ENCODE measurements at places on chromosomes 1 and 21.

DNA sequence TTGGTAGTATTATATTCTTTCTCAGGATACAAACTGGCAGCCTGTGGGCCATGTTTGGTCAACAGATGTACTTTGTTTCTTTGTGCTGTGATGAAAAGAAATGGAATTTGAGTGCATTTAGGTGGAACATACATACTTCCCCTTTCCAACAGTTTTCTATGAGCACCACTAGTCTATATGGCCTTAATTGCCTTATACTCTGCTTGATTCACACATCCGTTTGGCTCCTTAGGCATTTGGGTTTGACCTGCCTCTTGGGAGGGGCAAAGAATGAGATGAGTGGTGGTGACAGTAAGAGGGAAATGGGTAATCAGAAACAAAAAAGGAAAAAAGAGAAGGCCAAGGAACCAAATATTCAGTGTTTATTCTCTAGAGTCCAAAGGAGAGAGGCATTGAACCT is 17.0 kb downstream of the CFAP126 start:
- no peak for DNase-seq

DNA sequence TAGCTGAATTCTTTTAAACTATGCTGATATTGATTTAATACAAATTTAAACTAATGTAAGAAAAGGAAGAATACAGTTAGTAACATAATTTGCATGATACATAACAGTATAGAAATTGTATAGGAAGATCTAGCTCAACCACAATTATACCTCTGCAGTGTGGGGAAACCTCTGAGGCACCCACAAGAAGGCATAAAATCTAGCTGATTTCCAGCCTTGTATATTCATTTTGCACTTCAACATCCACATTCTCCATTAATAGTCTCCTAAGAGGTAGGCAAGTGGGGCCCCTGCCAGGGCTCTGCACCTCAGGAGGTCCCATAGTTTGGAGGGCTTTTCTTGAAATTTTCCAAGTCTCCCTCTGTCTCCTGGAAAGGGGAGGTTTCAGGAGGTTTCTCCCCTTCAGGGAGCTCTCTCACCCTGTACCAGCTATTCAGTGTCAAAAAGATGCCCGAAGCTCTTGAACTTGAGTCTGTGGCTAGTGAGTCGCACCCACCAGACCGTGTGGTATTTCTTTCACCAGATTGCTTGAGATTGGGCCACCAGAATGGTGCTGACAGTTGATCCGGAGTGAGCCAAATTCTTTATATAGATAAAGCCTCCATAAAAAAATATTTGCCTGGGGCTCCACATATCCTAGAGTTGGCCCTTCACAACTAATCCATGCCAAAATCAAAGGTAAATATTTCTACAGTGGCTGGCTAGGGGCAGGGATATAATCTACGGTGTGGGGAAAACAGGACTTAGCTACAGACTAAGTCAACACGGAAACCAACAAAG is 108.2 kb downstream of the TIAM1 start:
- peak; percentile 7 for DNase-seq

GRCh38 chr1:51422367-51423072 is 92.2 kb upstream of the TTC39A start:
- no peak for DNase-seq

GRCh38 chr1:10796029-10796944 is at the start of gene CASZ1:
CASZ1 (minus strand) TSS chr1:10796646; CDS start chr1:10693889, 102,757 bp downstream.
- DNase-seq, result peak; percentile 24

DNA sequence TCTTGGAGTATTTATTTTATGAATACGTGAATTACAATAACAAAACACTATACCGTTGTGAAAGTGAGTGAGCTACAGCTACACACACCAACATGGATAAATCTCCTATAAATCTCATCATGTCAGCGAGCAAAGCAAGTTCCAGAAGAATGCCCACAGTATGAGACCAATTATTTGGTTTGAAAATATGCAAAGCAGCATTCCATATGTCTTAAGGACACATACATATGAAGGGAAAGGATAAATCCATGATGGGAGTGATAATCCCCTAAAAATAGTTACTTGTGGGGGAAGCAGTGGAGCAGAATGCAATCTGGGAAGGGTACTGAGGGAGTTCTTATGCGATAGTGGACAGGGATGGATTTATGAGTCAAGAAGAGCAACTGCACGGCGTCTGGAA is 261.3 kb downstream of the DISC1 start:
- no peak for DNase-seq

- DNase-seq, result no peak
Measured at GRCh38 chr1:218991089-218991488, 182.6 kb upstream of the LYPLAL1 start.

GRCh38 chr1:212987702-212988322 is 27.9 kb downstream of the ANGEL2 start:
- DNase-seq, result no peak

DNA sequence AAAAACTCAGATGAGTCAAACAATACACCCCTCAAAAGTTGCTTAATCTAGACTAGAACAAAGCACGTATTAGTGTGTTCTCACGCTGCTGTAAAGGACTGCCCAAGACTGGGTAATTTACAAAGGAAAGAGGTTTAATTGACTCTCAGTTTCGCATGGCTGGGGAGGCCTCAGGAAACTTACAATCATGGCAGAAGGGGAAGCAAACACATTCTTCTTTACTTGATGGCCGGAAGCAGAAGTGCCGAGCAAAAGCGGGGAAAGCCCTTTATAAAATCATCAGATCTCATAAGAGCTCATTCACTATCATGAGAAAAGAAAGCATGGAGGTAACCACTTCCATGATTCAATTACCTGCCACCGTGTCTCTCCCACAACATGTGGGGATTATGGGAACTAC is 10.1 kb downstream of the JAM2 start:
- DNase-seq, result no peak

DNA sequence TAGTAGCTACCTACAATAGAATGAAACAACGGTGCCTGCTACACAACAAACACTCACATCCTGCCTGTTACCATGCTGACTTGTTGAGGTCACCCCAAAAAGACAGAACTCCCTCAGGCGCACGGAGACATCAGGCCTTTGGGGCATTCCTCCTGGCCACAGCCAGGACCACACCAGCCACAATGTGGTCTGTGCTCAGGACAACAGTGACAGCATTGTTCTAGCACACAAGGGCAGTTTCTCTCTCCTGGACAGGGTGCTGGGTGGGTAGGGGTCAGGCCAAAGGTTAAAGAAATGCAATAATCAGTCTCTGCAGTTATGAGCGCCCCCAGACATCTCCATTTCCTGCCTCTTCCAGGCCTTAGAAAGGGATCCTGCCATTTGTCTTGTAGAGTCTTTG is 39.5 kb downstream of the CTNNBIP1 start:
- no peak for DNase-seq

DNA sequence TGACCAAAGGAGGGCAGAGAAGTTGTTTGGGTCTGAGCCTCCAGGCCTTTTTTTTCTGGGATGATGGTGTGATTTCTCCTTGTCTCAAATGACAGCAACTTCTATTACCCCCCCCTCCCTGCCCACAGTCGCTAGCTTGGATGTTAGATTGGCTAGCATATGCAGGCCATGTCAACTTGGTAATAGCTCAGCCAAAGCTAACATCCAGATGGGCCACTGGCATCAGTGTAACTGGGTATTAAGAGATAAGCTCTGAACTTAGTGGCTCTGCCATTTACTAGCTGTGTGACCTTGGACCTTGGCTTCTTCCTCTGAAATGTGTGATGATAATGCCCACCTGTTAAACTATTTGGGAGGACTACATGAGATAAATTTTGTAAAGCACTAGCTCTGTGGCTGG is 86.9 kb upstream of the TSPAN2 start:
- no peak for DNase-seq

GRCh38 chr1:197773856-197774255 is 1.4 kb downstream of the DENND1B start:
- DNase-seq, result no peak

DNA sequence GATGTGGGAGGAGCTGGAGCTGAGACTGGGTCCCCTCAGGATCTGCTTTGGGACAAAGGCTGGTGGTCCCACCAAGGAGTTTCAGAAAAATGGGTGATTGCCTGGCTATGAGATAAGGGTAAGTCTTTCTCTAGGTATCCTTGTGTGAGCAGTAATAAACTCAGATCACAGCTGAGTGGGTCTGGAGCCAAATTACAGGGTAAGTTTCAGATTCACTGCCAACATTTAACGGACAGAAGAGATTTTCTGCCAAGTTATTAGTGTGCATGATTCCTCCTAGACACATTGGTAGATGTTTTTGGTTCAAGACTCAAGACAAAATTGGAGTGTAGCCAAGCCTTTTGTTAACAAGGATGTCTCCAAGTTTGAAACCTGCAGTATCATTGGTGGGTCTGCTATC is 7.5 kb downstream of the CD1B start:
- DNase-seq, result no peak

DNA sequence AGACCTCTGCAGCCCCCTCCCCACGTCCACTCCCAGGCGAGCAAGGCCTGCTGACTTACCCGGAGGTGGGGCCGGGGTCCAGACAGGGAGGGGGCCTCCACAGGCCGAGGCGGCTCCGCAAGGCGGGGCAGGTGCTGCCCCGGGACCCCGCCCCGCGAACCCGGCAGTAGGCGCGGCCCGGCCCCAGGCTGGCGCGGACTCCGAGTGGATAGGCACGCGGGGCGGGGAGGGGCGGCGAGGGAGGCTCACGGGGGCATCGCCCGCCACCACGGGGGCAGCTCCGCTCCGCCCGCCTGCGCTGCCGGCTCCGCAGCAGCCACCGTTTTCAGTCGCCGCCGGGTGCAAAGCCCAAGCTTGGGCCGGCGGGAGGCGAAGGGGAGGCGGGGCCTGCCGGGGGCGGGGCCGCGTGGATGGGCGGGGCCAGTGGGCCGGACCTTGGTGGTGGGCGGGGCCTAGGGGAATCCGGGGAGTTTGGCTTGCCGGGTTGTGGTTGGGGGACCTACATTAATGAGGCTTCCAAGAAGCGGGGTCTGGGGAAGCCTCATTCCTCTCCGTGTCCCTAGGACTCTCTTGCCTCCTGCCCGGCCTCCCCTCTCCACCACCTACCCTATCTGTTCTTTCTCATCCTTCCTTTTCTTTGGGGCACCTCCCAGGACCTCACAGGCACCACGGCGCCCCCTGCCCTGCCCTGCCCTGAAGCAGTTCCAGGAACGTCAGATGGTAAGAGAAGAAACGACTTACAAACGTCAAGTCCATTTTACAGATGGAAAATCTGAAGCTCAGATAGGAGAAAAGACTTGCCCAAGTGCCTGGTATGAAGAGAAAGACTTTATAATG is at the start of gene RIMS3:
RIMS3 (minus strand) TSS at position 348 of the 837 bp plus-strand sequence. CDS start 23,757 bp downstream, outside the sequence.
- peak; percentile 85 for DNase-seq

DNA sequence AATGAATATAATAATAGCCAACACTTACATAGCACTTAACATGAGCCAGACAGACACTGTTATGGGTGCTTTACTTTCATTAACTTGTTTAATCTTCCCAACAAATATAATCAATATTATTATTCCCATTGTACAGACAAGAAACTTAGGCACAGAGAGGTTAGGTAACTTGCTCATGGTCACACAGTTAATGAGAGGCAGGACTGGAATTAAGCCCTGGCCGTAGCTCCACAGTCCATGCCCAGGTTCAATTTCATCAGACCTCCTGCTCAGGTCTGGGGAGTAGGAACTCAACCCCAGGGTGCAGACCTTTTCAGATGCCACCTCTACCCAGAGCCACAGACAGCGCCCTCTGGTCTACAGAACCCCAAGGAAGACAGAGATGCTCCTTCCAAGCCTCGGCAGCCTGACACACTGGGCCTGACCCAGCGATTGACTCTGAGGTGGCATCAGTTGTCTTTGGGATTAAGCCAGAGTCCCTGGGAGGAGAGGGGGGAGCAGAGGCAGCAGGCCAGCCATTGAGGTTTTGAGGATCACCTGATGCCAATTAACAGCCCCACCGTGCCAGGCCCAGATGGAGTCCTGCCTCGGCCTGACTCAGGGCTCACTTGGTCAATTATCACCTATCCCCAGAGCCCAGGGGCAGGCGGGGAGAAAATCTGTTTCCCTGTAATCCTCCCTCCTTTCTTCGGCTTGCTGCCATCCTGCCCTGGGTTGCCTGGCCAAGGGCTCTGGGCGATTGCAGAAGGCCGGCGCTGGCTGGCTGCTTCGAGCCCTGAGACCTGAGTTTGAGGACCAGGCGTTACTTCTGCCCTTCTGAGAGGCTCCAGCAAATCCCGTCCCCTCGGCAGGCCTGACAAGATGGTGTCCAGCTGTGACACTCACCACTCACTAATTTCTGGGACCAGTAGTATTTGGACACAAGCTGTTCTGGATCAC is 116.7 kb downstream of the LACTBL1 start:
- DNase-seq, result no peak

Data from stimulated activated CD4-positive, alpha-beta T cell treated with anti-CD3 and anti-CD28 coated beads, Interleukin-15, amount 100 ng/mL, for 24 hours (primary cell).